GM12891 (cell line): ENCODE measurements at places on chromosomes 5 and 9.

- DNase-seq = no peak
These were observed 326.6 kb downstream of the EBF1 start for GRCh38 chr5:158773161-158773560.

DNA sequence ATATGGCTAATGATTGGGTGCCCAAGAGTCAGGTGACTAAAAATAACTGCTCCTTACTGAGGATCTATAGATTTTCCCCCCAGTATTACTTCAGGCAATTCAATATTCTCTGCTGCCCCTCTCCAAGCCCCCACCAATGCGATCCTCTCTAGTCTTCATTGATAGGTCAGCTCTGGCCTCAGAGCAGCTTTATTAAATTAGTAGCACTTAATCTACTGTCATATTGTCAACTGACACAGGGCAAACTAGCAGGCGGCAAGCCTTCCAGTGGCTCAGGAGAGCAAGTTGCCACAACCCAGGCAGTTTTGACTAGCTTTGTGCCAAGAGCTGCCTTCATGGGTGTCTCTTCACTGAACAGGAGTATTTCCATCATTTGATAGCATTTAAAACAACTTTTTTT is 462.9 kb downstream of the BNC2 start:
- no peak for DNase-seq

DNA sequence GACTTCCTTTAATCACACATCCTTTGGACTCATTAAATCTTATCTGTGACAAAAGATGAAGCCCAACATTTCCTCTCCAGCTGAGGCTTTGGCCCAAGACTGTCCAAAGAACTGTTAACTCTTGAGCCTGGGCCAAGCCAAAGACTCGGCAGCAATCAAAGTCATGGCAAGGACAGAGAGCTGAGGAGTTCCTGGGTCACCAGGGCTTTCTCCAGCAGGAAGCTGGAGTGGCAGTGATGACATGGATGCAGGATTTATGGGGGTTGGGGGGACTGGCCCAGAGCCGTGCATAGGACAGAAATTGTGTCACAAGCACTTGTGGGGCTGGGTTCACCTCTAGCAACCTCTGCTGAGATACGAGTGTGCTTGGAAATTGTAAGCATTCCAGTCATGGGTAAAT is 440.3 kb downstream of the PLK2 start:
- no peak for DNase-seq

GRCh38 chr9:124137009-124137943 is 120.5 kb upstream of the NEK6 start:
- DNase-seq = peak; percentile 43

DNA sequence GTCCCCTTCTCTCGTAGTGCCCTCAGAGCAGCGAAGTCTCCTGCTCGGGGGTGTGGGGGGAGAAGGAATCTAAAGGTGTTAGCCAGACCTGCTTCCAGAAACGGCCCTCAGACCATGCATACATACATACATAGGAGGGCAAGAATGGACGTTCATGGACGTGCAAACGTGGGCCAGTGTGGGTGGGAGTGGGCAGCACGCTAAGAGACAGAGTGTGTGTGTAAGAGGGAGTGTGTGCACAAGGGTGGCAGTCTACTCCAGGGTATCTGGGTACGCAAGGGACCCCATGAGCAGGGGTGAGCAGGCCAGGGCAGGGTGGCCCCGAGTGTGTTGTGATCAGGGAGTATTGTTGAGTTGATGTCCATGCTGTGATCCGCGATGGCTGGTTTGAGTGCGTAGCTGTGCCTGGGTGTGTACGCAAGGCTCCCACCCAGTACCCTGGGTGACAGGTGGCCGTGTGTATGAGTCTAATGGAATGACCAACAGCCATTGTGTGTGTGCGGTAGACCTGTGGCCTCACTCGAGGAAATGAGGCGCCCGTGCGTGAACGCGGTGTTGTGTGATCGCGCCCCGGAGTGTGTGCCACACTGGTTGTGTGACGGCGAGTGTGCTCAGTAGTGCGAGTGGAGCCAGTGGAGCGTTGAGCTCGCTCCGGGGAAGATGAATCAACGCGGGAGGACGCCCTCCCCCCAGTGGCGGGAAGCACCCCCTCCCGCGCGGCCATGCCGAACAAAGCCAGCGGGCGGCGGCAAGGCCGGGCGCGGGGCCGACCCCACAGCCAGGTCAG is 826 bp downstream of the GPRIN1 start:
- DNase-seq = no peak

DNA sequence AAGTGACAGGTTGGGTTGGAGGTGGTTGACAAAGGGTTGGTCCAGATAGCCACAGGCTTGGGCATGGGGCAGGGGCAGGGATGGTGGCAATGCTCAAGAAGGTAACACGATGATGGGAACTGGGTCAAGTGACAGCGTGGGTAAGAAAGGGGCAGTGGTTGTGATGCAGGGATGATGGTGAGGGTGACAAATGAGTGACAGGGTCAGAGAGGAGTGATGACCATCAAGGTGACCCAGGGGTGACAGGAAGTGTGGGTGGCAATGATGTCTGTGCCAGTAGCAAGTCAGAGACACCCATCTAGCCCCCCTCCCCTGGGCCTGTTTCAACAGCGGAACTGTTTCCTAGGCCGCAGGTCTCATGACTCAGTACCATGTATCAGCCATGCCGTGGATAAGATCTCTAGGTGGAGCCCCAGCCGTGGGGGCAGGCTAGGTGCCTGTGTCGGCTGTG is 20.5 kb downstream of the AQP3 start:
- DNase-seq = no peak
